IMR-90 (cell line): ENCODE measurements at places on chromosomes 3 and 15.

GRCh38 chr15:68415501-68416157, 16.3 kb downstream of the ITGA11 start:
- no peak for DNase-seq

DNA sequence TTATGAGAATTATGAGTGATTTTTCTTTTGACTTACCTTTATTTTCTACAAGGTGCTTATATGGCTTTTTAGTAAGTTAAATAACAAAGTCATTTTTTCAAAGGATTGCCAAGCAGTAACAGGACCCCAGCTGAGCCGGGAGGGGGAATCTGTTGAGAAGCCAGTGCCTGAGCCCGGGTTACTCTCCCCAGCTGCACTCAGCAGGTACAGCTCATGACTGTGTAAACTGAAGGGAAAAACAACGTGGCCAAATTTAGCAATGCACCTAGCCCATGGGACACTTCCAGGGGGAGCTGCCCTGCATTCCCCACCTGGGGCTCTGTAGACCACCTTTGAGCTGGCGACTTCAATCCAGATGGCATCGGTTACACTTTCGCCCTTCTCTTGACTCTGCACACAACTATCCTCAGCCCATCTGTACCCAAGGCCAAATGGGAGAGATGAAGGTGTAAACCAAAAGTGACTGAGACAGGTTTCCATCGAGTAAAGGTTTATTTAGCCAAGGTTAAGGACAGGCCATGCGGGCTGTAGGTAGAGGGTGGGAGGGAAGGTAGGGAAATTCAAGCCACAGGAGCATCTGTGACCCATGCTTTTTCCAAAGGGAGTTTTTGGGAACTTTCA, 18.2 kb upstream of the HCN4 start:
- no peak for DNase-seq

GRCh38 chr15:60898896-60899295, 330.2 kb downstream of the RORA start:
- DNase-seq, result no peak

GRCh38 chr3:34405159-34405558, 606.7 kb downstream of the PDCD6IP start:
- DNase-seq, result no peak

- DNase-seq, result no peak
These were observed 27.8 kb upstream of the SPTBN5 start for GRCh38 chr15:41921639-41922038.

DNA sequence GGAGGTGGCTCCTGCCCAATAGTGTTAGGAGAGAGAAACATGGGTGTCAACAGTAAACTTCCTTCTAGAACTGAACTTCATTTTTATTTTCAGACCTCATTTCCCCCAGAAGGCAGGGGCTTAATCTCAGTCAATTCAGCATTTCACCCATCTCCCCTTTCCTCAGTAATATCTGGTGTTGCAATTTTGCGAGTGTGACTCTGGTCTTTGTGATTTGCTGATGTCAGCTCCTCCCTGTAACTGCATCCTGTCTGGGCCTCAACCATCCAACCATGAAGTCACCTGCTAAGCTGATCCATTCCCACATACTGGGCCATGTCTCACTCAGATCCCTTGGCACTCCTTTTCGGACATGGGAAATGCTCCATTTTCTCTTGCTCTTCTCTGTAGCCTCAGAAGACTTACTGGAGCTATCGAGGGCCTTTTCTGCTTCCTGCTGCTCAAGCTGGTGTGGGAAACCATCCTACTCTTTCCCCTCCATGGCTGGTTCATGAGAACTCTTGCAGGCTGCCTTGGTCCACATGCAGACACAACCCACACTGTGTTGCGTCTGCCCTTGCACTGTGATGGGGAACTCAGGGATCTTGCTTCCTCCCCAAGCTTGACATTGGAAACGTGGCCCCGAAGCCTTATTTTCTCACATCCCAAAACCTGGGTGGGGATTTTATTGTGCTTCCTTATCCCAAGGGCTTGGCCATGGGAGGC, 24.6 kb downstream of the CCR4 start:
- DNase-seq, result no peak

DNA sequence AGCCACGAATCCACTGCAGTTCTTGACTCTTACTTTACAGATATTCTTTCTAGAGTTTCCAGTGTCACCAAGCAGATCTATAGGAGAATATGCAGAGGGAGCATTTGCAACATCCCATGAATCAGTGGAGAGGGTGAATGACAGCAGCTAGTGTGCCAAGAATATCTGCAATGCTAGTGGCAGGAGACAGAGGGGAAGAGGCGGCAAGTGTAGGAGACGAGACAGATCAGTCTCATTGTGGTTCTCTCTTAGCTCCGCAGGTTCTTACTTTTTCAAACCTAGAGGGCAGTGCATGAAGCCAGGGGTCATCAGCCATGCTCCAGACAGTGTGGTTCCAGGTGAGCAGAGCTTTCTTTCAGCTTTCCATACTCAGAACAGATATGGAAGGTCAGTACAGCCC, 744 bp downstream of the ZNF619 start:
- no peak for DNase-seq
